ENCODE measurements at places on chromosomes 16 and 17.

DNA sequence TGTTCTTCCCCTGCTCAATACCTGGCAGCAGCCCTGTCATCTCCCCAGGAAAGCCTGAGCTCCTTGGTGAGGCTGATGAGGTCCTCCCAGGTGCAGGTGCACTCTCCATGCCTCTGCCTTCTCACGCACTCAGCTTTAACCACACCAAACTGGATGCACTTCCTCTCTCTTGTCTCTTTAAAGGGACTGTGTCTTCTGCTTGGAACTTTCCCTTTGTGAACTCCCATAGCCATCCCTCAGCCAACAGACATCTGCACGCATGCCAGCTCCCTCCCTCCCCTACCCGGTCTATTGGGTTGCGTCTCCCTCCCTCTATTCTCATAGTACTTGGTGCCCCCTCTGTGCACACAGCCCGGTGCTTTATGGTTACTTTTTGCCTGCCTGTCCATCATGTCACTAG lies 231.2 kb downstream of the MSI2 start:
- no peak for DNase-seq

DNA sequence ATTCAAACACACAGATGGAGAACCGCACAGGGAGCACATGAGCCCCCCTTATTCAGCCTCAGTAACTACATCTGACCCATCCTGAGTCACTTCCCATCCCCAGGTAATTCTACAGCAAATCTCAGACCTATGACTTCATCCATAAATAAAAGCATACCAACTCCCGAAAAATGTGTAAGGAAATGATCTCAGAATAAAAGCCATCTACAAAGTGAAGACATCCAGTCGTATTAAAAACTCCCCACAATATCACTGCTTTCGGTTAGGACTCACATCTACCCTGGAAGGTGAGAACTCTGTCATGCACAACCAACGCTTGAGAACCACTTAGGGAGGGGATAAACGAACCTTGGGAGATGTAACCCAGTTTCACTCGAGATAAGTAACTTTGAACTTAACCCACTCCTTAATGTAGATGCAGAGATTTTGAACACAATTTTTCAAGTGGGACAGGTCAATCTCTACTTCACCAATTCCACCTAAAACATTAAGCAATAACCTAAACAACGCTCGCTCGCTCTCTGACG lies 1.3 kb downstream of the USP36 start:
- no peak for DNase-seq

- DNase-seq = no peak
Measured at GRCh38 chr17:77929180-77929564, 29.3 kb upstream of the TNRC6C start.

DNA sequence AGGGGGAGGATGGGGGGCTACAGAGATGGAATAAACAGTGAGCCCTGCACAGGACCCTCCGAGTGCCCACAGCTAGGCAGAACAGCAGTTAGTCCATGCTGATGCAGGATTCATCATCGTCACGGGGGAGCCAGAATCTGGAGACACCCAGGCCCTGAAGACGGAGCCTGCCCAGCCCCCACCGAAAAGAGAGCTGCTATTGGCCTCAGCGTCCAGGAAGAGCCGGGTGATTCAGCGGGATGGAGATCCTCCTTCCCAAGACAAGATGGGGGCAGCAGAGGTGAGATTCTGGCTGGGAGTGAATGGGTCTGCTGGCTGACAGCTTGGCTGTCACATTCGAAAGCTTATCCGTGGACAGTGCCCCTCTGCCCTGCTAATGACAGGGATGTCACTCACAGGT lies 133.6 kb upstream of the CRHR1 start:
- DNase-seq = no peak

- DNase-seq = no peak
Measured at GRCh38 chr16:12201216-12201615, 224.7 kb downstream of the SNX29 start.

DNA sequence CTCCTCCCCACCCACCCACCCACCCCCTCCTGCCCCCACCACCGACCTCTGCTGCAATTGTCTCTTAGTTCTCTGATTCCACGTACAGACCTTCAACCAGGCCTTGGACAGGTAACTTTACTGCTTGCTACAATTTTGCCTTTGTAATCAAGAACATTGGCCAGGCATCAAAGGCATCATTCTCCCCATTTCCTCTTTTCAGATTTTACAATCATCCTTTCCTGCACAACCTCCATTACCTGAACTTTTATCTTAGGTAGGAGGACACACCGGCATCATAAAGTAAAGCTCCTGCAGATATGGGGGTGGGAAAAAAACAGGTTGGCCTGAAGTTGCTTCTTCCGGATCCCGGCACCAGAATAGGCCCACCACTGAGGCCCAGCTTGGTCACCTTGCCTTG lies 25.7 kb upstream of the SUPT4H1 start:
- no peak for DNase-seq

DNA sequence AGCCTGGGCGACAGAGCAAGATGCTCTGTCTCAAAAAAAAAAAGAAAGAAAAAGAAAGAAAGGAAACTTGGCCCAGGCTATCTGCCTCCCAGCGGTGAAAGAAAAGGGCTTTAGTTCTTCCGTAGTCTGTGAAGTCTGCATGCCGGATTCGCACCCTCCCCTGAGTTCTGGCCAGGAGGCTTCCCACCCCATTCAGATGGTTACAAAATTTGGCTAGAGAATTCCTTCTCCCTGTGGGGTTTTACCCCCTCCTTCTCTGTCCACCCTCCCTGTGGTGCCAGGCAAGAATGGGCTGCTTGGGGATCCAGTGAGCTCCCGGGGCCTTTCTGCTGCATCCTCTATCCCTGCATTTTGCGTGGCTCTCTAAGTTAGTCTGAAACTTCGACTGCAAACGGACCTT lies 37.8 kb downstream of the PAFAH1B1 start:
- DNase-seq = no peak

DNA sequence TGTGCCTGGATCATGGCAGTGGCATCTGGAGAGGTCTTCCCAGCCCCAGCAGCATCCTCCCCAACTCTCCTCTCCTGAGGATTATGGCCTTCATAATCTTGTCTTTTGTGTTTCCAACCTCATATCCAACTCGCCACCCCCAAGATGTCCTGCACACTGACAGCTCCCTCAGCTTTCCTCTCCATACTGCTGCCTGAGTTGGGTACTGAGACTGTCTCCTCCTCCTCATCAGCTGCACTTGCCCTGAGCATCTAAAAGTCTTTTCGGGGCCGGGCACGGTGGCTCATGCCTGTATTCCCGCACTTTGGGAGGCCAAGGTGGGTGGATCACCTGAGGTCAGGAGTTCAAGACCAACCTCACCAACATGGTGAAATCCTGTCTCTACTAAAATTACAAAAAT lies 2.0 kb downstream of the CD300LB start:
- no peak for DNase-seq

GRCh38 chr17:52140601-52141000 lies 17.9 kb downstream of the CA10 start:
- DNase-seq = no peak

GRCh38 chr16:55221836-55222235 lies 102.2 kb upstream of the IRX6 start:
- DNase-seq = no peak

GRCh38 chr16:81975637-81976036 lies 35.6 kb downstream of the SDR42E1 start:
- no peak for DNase-seq

DNA sequence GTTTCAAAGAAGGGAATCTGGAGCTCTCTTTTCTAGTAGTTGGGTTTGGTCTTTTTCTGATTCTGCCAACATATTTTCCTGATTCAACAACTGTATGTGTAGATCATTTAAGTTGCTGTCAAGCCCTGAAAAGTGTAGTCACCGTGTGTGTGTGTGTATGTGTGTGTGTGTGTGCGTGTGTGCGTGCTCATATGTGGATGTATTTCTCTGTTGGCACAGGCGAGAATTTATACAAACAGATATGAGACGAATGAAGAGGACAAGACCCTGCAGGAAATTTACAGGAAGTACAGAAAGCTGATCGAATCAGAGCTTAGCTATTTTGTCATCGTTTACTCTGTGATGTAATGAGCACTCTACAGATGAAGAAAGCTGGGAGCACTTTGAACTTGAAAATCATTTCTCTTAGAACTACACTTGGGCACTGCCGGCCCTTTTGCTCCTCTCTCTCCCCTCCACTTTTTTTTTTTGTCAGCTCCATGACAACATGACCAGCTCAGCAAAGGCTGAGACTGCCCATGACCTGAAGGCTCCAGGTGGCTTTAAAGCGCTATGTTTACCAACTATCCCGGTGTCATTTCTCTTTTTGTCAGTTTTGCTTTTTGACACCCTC lies 11.2 kb downstream of the FBXO39 start:
- DNase-seq = no peak

GRCh38 chr17:70323269-70323668 lies 153.9 kb downstream of the KCNJ2 start:
- DNase-seq = no peak

GRCh38 chr17:49580055-49580721 lies 4.5 kb downstream of the NXPH3 start:
- no peak for DNase-seq

DNA sequence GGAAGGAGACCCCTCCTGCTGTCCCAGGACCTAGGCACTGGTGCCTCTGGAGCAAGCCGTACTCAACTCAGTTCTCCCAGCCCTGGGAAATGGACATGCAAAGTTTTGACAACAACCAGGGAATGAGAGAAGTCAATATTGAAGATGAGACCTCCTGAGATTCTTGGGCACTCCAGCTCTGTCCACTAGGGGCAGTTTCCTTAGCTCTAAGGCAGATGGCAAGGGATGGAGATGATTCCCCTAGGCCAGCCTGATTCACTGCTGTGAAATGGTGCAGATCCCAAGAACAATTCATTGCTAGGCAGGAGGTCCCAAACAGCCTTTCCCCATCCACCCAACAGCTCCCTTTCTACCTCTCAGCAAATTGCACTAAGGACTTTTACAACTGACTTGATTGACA lies 20.5 kb upstream of the SDR42E2 start:
- DNase-seq = no peak

- no peak for DNase-seq
Measured at GRCh38 chr17:64491034-64491860, 5.6 kb downstream of the POLG2 start.

DNA sequence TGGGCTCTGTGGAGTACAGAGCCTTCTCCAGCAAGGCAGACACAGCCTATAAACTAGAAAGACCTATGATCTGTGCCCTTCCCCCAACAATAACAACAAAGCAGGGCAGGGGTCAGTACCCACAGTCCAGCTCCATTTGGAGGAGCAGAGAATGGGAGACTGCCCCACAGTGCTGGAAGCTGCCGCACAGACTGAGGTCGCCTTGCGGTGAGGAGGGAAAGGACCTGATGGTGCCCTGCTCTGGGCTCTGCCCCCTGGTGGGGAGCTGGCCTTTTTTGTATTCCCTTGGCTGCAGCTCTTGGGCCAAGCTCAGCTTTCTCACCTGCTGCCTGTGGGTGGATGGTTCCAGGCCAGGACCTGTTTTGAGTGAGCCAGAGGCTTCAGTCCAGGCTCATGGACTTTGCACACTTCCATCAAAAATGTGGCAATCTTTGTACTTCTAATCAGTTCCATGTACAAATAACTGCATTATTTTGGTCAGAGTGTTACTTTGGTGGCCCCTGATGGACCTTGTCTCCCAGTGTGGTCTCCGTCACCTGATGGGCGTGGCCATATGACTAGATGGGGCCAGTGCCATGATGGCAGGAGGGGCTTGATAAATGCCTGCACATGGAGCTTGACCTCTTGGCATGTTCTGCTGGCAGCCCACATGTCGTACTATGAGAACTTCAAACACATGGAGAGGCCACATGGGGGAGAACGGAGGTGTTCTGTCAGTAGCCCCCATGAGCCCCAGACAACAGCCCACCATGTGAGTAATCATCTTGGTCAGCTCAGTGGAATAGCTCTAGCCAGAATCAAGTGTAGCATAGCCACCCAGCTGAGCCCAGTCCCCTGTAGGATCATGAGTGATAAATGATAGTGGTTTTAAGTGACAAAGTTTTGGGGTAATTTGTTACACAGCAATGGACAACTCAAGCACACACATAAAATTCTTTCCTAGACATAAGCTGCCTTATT lies 24.2 kb downstream of the B9D1 start:
- DNase-seq = peak; percentile 20

DNA sequence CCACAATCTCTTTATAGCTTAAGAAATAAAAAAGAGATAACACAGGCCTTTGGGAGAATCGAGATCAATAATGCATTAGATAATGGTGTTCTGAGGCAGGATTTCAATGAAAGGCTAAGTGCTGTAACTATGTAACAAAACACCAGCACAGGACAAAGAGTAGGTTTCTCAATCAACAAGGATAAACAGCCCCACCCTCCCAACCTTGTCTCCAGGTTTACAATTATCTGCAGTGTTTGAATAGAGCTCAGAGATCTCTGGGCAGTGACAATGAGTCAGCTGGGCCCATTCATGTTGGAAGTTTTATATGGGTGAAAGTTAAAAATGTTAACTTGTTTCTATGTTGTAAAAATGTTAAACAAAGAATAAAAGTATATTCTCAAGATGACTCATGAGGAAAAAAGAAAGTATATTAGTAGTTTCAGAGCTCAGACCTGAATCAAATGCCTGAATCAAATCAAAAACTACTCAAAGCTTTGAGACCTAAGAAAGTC lies 17.0 kb upstream of the KRT20 start:
- DNase-seq = no peak

DNA sequence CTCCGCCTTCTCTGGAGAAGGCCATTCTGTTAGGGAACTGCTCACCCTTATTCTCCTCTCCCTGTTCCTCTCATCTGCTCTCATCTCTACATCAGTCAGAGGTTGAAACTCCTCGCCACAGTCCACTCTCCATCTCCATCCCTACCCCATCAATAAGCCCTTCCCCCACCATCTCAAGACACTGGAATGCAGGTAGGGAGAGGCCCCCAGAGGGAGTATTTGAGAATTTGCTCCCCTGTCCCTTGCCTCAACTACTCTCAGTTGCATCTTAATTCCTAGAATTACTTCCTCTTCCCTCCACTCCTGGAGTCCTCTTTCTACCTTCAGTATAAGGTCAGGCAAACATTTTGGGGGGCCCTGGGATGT lies 2.0 kb upstream of the AATF start:
- no peak for DNase-seq

DNA sequence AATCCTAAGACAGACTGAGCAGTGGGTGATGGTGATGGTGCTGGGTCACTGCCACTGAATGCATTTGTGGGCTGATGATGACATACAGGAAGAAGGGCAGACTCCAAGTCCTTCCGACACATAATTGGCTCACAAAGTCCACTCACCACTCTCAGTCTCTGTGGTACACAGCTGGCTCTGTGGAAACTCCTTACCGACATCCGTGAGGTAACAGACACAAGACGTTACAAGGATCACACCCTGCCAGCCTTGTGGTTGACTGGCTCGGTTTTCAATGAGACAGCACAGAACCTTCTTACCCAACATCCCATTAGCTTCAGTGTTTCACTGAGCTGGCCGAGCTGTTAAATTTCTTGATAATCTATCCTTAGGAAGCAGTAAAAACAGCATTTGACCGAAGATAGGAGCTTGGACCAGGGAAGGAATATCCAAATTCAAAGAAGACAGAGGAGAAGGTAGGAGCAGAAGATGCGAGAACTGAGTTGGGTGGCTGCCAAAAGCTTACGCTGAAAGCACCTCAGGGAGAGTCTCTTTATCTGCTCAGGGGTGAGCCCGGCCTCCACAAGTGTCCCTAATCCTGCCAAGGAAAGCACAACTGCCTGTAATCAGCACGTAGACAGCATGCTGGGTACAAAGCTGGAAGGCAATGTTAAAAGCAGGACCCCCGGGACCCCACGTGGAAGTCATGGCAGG lies 5.5 kb upstream of the MXRA7 start:
- DNase-seq = peak; percentile 52
